ENCODE measurements at places on chromosomes 6 and 20.

- no peak for DNase-seq
These were observed 1.7 kb upstream of the MYB start for GRCh38 chr6:135179372-135179771.

DNA sequence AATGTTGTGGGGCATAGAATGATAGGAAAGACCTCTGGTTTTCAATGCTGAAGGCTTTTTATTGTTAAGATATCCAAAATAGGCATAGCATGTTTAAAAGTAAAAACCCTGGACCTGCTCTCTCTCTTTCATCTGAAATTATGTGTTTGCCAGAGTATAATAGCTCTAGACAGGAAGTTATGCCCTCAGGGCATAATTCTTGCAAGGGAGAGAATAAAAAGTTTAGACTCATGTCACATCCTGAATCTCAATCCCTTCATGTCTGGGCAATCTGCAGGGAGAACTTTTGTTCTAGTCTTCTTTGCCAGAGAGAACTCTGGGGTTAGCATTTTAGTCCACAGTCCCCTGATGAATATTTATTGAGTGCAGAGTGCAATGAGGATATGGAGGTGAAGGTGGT is 297.3 kb upstream of the FLRT3 start:
- no peak for DNase-seq

DNA sequence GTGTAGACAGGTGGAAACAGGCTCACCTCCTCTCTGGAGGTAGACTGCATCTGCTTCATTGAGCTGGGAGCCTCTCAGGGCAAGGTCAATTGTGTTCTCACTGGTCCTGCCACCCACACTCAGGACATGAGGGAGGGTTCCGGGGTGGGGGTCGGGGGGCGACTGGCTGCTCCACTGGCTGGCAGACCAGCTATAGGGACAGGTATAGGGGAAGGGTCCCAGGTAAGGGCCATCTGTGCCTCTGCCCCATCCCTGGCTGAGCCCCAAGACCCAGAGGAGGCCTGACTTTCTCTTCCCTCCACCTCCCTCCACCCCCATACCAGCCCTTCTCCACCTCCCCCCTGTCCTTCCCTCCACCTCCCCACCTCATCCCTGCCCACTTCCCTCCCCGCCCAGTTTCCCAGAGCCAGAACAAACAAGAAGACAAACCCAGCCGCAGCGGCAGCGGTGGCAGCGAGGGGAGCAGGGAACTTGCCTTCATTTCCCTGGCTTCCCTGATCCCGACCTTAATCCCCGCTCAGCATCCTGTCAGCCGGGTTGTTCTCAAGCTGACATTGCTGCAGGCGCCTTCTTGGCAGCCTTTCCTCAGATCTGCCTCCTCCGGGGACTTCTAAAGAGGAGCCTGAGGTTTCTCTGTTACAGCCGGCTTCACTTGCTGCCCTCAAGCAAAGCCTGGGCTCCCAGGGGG is 18.3 kb upstream of the FOXP4 start:
- no peak for DNase-seq

DNA sequence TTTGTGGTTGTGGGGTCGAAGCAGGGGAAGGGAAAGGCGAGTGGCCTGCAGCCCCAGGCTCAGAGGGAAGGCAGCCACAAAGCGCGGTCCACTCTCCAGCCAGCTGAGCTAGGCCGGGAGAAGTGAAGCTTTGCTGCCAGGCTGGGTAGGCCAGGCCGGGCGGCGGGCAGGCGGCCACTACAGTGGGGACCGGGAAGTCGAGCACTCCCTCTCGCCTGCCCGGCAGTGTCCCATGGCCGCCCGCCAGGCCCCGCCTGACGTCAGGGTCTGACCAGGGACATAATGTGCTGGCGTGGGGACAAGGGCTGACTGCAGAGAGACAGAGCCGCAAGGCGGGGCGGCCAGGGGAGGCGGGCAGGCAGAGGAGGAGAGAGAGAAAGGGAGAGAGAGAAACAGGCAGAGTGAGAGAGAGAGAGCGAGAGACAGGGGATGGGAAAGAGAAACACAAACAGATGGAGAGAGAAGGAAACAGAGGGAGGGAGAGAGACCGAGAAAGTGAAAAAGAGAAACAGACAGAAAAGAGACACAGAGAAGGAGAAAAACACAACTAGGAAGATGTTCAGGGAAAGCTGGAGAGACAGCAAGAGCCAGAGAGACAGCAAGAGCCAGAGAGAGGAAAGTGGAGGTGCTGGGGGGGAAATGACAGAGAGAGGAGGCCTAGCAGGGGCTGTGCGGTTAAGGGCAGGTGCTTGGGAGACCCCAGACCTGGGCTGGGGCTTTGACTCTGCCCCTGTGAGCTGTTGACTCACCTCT is 94.5 kb upstream of the PTPN1 start:
- DNase-seq: no peak

- no peak for DNase-seq
These were observed 6.5 kb upstream of the ZSWIM1 start for GRCh38 chr20:45874576-45874975.

DNA sequence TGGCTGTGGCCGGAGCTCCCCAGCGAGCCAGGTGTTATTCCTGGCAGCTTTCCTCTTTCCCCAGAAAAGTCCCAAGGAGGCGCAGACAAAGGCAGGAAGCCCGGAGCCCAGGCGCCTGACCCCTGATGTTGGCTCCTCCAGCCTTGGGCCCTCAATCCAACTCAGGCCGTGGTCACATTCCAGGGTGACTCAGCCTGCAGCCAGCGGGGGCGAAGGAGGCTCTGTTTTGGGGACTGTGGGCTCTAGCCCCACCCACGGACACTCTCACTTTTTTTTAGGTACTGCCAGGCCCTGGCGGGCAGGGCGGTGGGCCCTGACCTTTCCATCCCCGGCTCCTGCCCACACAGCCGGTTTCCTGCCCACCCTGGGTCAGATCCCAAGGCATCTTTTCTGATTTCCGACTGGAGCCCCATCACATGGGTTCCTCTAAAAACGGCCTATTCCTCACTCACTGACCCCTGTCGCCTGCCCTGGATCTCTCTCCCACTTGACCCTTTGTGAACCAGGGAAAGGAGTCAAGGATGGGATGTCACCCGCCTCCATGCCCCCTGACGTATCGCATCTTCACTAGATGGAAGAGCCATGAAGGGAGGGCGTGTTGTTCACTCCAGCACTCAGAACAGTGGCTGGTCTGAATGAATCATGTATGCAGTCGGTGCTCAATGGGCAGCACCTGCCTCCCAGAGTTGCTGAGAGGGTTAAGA is 5.5 kb downstream of the PTGIS start:
- DNase-seq: no peak

DNA sequence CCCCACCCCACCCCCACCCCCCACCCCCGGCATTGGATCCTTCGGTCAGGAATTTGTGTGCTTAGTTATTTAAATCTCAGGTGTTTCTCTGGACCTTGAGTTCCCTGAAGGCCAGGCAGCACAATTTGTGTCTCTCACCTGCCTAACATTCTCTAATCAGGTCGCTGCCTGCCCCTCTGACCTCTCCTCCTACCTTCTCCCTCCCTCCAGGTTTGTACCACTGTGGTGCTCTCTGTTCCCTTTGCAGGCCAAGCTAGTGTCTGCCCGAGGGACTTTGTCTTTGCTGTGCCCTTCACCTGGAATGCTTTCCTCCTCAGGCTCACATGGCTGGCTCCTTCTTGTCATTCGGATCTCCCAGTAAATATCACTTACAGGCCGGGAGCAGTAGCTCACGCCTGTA is 131.4 kb upstream of the SLC2A12 start:
- DNase-seq: no peak

DNA sequence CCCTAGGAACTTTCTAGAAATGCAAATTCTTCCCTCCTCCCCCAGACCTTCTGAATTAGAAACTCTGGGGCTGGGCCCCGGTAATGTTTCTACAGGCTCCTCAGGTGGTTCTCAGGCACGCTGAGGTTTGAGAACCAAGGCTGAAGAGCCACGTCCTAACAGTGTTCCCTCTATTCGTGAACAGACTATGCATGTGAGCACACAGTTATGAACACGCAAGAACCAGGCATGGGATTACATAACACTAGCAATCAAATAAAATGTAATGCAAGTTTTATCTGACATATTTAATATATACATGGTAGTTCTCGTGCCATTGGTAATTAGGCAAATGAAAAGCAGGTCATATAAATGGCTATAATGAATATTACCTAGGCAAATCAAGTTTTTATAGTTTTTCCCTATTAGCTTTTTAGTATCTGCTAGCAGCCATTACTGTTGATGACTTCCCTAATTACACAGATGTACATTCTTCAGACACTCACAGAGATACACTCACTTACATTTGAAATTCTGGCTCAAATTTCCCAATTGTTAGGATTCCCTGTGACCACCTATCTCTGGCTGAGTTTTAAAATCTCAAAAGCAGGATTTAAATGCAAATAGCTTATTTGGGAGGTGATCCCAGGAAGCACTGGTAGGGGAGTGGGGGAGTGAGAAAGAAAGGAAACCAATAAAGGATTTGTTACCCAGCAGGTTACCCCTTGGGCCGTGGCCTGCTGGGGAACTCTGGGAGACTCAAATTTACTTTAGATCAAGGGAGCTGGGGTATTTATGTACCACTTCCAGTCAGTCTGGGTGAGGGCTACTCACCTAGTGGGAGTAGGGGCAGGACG is 104.1 kb downstream of the TCP11 start:
- DNase-seq: no peak

- no peak for DNase-seq
These were observed 16.3 kb upstream of the SERPINB9 start for GRCh38 chr6:2919401-2919800.

DNA sequence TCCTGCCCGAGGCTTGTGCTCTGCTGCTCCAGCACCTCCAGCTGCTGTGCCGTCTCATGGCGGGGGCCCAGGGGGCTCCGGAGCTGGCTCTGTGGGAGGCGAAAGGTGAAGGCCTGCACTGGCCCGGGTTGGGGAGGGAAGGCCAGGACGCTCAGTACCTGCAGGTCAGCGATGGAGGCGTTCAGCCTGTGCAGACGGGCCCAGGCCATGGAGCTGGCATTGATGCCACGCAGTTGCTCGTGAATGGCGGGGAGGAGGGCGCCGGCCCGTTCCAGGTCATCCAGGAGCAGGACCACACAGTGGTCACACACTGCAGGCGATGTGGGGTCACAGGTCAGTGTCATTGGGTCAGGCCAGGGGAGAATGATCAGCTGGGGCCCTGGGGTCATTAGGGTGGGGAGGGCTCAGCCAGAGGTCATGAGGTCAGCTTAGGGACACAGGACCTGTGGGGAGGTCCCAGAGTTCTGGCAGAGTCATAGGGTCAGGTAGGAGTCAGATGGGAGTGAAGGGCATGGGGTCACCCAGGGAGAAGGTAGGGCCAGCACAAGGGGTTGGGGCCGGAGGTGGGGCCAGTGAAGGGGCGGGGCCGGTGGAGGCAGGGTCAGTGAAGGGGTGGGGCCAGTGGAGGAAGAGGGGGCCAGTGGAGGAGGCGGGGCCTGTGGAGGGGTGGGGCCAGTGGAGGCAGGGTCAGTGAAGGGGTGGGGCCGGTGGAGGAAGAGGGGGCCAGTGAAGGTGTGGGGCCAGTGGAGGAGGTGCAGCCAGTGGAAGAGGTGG is 18.0 kb downstream of the ADRM1 start:
- no peak for DNase-seq

GRCh38 chr20:50366270-50367103 is 143.7 kb upstream of the PTPN1 start:
- DNase-seq: peak; percentile 78

GRCh38 chr6:33888664-33889200 is 84.9 kb upstream of the MLN start:
- no peak for DNase-seq

GRCh38 chr6:12426121-12426520 is 136.0 kb downstream of the EDN1 start:
- DNase-seq: no peak

GRCh38 chr6:6746333-6746969 is 157.9 kb downstream of the LY86 start:
- no peak for DNase-seq

GRCh38 chr6:2037237-2037926 is 208.0 kb downstream of the GMDS start:
- DNase-seq: no peak

GRCh38 chr6:116616737-116617053 is 416 bp downstream of the RSPH4A start:
- DNase-seq: no peak

DNA sequence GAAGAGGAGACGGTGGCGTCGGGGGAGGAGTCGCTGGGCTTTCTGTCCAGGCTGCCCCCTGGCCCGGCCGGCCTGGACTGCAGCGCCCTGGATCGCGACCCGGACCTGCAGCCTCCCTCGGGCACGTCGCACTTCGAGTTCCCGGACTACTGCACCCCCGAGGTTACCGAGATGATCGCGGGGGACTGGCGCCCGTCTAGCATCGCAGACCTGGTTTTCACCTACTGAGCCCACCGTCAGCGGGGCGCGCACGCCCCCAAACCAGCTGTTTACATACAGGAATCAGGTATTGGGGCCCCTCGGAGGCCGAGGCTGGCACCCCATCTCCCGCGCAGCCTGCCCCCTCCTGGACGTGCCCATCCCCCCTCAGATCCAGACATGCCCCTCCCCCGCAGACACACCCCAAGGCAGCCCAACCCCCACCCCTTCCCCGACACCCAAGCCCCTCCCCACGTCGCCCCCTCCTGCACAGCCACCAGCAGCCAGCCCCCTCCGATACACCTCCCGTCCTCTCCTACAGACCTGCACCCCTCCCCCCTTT is 1.4 kb downstream of the SOX12 start:
- DNase-seq: no peak

DNA sequence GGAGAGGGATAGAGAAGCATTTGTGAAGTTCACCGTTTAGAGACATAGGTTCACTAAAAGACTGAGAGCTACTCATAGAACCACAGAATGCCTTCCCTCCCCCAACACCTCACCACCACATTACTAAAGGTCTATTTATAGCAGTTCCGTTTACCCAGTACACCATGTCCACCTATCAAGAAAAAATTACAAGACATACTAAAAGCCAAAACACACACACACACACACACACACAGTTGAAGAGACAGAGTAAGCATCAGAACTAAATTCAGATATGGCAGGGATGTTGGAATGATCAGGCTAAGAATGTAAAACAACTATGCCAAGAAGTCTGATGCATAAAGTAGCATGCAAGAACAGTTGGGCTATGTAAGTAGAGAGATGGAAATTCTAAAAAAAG is 52.3 kb downstream of the SLC22A3 start:
- no peak for DNase-seq

- no peak for DNase-seq
These were observed 1.1 kb upstream of the TREML1 start for GRCh38 chr6:41155132-41155805.

DNA sequence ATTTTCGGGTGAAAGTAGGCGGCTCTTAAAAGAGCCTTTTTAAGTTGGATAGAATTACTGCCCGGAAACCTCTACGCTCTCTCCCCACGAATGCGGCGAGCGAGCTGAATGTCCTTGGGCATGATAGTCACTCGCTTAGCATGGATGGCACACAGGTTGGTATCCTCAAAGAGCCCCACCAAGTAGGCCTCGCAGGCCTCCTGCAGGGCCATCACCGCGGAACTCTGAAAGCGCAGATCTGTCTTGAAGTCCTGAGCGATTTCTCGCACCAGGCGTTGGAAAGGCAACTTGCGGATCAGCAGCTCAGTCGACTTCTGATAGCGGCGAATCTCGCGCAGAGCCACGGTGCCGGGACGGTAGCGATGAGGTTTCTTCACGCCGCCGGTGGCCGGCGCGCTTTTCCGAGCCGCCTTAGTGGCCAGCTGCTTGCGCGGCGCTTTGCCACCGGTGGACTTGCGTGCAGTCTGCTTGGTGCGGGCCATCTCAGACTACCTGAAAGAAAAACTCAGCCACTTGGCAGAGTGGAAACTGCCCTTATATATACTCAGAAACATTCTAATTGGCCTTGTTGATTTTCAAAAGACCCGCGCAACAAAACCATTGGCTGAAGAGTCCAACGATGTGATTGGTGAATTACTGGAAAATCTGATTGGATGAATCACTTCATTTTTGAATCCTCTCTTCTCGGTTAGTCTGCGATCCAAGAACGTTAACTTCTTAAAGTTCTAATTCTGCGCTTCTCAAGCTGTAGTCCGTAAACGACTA is 93.9 kb upstream of the BTN3A2 start:
- peak; percentile 86 for DNase-seq

GRCh38 chr6:144678844-144679243 is 393.7 kb downstream of the UTRN start:
- DNase-seq: peak; percentile 83
